ENCODE measurements at places on chromosomes 13 and 19.

GRCh38 chr19:34263745-34264237 lies 9.4 kb downstream of the GARRE1 start:
- no peak for DNase-seq

DNA sequence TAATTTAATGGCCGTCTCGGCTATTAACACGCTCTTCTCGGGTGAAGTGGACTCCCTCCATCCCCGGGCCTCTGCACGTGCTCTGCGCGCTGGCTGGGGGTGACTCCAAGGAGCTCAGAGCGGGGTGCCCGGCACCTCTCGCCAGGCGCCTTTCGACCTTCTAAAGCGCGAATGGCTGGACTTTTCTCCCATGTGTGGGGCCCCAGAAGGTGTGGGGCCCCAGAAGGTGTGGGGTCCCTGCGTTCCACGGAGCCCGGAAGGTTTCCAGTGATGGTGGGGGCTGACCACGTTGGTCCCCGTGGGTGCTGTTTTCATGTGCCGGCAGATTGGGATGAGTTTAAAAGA lies 3.3 kb upstream of the ALOX5AP start:
- no peak for DNase-seq

DNA sequence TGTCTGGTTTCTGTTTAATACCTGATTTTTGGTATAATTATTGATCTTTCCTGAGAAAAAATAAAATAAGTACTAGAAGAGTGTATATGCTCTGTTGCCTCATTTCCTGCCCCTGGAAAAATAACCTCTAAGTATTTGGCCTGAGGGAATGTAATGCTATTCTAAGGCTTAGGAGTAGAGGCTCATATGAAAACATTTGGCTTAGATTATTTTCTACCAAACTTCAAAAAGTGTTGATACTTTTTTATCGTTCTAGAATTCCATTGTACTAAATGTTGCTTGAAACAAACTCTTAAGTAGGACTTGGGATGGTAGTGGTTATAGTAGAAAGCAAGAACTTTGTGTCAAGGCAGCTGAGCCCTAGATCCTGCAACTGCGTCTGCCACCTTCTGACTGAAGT lies 57.8 kb downstream of the COG3 start:
- DNase-seq, result no peak

DNA sequence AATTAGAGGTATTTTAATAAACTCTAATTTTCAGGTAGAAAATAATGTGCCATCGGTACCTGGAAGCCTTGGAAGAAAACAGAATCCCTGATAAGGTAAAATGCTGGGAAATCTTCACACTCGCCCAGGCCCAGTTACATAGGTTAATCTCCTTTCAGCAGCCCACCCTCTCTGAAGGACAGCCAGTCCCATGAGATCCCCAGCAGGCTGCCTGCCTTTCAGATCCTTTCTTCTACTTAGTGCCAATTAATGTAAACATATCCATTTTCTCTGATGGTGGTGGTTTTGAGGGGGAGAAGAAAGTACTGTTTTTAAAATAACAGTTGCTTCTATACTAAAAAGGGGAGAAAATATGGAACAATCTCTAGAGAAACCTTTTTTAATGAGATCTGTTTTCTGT lies 12.2 kb downstream of the SMAD9 start:
- DNase-seq, result no peak

GRCh38 chr13:106681536-106681935 lies 113.6 kb upstream of the ARGLU1 start:
- DNase-seq, result no peak

GRCh38 chr13:79470666-79471065 lies 10.3 kb upstream of the NDFIP2 start:
- no peak for DNase-seq

DNA sequence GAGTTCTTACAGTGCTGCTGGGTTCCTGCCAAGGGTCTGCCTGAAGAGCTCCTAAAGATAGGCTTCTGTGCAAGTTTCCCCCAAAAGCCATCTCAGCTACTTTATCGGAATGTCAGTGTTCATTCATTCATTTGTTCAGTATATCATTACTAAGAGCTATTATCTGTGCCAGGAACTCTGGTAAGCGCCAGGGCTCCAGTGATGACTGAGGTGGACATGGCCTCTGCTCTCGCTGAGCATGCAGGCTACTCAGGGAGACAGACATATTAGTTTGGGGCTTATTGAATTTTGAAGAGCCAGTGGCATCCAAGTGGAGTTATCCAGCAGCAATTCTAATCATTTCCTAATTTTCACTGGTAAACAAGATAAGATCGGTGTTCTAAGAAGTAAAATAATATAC lies 65.8 kb downstream of the DGKH start:
- DNase-seq, result no peak

- DNase-seq, result no peak
These were observed 19.0 kb downstream of the AKT2 start for GRCh38 chr19:40266119-40266518.

DNA sequence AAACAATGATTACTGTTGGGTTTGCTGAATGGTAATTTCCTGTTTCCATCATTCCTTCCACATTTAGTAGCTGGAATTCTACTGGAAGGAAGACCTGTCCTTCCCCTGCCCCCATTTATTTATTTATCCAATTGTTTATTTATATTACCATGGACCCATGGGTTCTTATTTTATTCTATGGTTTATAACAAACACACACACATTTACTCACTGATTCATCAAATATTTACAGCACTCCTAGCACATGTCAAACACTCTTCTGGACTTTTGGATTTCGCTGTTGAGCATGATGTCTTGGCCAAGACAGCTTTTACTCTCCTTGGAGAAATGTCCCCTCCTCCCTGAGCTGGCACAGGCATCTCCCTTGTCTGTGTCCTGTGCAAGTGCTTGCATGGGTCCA lies 227.8 kb upstream of the MAB21L1 start:
- no peak for DNase-seq

- no peak for DNase-seq
These were observed 8.8 kb upstream of the GNG7 start for GRCh38 chr19:2711172-2711874.

- DNase-seq, result no peak
These were observed 34.3 kb downstream of the ZNRF4 start for GRCh38 chr19:5489551-5489950.

GRCh38 chr13:113001241-113002140 lies 32.5 kb downstream of the MCF2L start:
- peak; percentile 58 for DNase-seq

DNA sequence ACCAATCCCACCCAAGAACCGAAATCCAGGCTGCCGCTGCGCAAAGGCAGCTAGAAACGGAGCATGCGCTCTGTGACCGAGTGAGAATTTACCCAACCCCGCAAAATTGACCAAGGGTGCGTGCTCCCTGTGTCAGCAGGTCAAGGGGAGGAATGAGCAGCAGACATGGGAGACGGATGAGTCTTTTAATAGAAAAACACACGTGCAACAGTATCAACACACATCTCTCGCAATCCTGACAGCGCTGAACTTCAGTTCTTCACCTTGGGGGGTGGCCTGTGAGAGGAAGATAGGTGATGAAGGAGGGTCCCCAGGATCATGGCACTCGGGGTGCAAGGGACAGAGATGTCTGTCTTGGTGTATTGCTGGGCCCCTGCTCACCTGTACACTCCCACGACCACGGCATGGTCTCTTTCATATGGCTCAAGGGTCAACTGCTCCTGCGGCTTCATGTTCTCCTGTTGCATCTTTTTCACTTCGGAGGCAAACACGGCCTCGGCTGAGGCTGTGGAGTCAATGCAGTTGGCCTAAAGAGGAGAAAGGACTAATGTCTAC lies 402 bp upstream of the DYRK1B start:
- no peak for DNase-seq

- no peak for DNase-seq
These were observed 909.2 kb upstream of the PCDH20 start for GRCh38 chr13:62324842-62325241.

- DNase-seq, result no peak
These were observed 6.7 kb upstream of the FCGBP start for GRCh38 chr19:39941151-39941550.

DNA sequence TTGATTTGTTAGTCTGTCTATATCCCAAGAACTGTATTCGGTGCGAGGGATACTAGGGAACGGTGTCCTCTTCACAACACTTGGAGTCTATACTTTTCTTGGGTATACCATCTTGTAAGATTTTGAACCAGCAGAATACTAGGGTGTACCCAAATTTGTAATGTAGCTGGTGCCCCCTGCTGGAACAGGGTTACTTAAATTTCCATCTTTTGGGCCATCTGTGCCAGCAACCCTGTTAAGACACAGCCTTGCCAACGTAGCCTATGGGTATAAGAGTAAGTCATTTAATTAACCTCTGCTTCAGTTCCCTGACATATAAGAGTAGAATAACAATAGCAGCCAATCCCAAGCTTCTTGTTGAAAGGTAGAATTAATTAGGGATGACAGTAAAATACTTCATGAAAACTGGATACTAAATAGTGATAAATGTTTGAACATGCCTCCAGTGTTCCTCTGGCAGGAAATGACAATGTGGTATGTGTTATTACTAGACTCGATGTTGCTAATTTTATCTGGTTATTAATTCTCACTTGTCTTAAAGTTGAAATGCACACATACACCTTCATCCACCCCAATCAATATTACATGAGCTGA lies 607.6 kb downstream of the FGF9 start:
- no peak for DNase-seq
